ENCODE measurements at places on chromosomes 12 and 14.

DNA sequence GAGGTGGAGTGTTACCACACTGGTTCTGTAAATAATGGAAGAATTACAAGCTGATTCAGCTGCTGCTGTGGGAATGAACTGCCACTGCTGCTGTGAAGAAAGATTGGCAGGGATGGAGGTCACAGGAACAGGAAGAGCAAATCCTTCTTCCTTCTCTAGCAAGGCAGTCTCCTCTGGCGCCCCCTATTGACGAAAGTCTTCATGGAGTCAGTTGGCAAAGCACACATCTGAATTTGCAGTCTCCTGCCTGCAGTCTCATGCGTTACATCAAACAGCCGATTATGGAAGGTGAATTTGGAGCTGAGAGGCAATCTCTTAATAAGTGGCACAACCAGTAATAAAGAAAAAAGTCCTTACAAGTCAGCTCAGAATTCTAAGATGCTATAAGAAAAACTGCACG is 106.0 kb upstream of the TMTC1 start:
- DNase-seq: no peak

GRCh38 chr14:57848353-57848752 is 17.5 kb downstream of the SLC35F4 start:
- DNase-seq: no peak

DNA sequence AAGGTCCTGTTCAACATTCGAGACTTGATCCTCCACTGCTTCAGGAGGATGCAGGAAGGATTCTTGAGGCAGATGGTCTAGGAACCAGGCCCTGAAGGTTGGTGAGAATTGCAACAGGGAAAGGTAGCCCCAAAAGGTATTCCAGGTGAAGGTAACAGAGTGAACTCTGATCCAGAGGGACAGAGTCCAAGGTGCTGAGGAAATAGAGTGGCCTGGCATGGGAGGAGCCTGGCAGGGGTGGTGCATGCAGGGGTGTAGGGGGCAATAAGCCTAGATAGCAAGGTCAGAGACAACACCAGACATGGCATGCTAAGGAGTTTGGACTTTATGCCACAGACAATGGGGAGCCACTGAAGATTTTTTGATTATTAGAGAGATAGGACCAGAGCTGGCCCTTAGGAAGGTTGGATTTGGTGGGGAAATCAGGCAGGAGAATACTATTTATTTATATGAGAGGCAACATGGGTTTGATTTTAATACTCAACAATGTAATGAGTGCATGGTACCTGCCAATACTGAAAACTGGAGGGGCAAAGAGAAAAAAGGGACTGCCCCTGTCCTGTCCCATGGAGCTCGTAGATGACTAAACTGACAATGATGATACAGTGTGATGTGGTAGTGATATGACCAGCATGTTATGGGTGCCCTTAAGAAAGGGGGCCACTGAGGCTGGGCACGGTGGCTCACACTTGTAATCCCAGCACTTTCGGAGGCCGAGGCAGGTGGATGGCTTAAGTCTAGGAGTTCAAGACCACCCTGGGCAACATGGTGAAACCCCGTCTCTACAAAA is 50.5 kb upstream of the TMED10 start:
- no peak for DNase-seq

- DNase-seq: no peak
These were observed at the start of gene LGALS3 for GRCh38 chr14:55129086-55129427. LGALS3 (plus strand) TSS chr14:55129252; CDS start chr14:55137374, 8,122 bp downstream.

GRCh38 chr14:78153064-78153341 is 17.2 kb upstream of the NRXN3 start:
- DNase-seq: no peak

All from NCI-H510A treated with DMSO at 0.1 percent for 48 hours (cell line).